ENCODE measurements at places on chromosomes 4 and X.

- no peak for DNase-seq
Observed at GRCh38 chrX:45889471-45889870, 655.8 kb downstream of the ZNF674 start.

GRCh38 chr4:77600521-77601451, 4.8 kb upstream of the CXCL13 start:
- peak; percentile 40 for DNase-seq

DNA sequence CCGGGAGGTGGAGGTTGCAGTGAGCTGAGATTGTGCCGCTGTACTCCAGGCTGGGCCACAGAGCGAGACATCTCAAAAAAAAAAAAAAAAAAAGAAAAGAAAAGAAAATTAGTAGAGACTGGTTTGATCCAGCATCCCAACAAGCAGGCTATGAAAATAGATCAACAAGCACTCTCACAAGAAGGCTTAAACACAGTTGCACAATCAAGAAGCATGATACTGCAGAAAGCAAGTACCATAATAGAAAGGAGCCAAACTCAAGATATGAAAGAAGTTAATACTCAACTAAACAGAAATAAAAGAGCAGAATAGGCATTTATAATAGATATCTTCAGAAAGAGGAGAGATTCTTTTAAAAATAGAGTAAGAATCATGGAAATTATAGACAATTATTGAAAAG, 10.6 kb downstream of the TLR6 start:
- DNase-seq, result no peak

DNA sequence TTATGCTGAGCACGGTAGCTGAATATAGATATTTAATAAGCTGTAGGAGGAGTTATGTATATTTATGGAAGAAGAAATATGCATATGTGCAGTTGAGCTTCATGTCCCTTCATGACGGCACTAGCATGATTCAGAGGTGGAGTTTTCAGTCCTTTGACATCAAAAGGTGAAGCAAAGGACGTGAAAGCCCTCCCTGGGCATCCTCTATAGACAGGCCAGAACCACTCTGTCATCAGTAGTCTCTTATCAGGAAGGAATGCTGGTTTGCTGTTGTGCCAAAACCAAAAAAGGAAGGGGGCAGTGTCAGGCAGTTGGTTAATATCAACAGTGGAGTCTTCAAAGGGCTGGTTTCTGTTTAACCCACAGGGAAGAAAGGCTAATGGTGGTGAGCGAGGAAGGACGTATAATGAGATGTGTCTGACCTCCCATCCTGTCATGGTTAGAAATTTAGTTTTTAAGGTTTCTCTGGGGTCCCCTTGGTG, 23.5 kb upstream of the IL2 start:
- DNase-seq, result no peak

- no peak for DNase-seq
Observed at GRCh38 chr4:122195718-122196117, 43.6 kb downstream of the BLTP1 start.

DNA sequence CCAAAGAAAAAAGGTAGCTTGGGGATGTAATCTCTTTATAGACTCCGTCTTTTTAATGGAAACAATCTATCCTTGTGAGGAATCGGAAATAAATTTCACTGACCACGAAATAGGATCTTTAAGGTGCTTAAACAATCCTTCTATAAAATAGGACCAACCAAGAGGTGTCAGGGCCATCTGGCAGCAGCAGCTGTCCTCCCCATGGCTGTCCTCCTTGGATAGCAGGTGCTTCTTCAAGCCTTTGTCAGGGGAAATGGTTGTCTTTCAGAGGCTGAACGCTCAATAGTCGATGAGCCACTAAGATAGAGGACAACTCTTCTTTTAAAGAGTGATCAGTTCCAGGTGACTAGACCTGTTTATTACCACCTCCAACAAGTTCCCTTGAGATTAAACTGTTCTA, 231.0 kb downstream of the ADGRL3 start:
- DNase-seq, result no peak

- DNase-seq, result no peak
Observed at GRCh38 chrX:44914532-44915198, 41.7 kb downstream of the KDM6A start.

- DNase-seq, result no peak
Observed at GRCh38 chr4:73005514-73005913, 64.0 kb downstream of the COX18 start.

DNA sequence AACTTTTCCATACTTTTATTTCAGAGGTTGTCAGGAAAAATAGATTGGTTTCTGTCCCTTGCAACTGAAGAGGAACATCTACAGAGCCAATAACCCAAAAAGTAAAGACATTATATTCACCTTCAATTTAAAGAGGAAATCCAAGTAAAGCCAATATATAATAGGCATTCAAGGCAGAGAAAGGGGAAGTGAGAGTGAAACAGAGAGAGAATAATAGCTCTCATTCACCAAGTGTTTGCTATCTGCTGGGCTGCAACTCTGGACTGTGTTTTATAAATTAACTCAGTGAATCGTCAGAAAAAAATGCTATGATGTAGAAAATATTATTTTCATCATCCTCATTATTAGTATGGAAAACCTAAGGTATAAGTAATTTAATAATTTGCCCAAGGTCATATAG, 448.5 kb downstream of the TRAM1L1 start:
- DNase-seq, result no peak

DNA sequence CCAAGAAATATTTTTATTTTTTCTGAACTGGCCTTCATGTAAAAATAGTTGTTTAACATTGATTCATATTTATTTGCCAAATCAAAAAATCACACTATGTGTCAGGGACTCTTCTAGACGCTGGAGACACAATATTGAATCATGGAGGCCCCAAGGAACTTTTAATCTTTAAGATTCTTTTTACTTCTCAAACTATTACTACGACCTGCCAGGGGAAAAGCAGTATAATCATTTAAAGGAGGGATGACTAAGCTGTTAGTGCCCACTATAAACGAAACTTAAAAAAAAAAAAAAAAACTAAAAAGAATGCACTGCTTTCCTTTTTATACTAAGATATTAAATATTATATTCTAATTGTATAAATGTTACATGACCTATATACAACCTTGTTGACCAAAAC, 84.7 kb downstream of the PPA2 start:
- no peak for DNase-seq

GRCh38 chr4:39631700-39632079, 7.0 kb downstream of the SMIM14 start:
- DNase-seq, result peak; percentile 47

GRCh38 chr4:9832640-9833039, 51.2 kb downstream of the DRD5 start:
- no peak for DNase-seq

DNA sequence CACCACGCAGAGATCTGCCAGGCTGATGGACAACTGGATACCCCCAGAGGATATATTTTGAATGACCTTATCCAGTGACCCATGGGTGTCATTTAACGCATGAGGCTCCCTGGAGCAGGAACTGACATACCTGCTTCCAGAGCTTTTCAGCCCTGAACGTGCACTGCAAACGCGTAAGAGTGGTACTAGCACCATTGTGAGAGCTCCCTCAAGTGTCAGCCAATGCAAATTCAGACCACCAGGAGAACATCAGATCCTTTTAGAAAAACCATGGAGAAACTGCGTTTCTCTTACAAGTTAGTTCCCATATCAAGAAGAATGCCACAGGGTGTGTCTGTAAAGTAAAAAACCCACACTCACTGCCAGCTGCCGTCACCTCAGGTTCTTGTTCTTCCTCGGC, 7.3 kb downstream of the TREX2 start:
- no peak for DNase-seq

DNA sequence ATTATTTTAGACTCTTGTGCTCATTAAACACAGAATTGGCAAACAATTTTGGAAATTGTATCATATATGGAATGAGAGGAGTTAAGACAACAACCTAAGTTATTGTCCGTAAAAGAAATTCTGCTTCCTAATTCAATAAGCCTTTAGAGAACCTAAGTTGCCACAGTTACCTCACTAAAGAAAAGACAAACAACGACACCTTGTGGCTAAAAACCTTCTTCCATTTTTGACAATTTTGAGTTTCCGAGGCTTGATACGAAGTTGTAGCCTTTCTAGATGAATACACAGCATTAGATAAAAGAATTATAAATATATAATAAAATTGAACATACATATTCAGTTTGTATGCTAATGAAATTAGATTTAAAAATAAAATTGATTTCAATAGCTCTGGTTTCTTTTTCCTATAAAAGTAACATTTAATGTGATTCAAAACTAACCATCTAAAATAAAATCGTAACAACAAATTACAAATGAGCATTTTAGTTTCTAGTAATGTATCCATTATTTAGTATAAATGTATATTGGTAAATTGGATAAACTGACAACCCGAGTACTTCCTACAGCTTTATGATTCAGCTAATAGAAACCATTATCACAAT, 275.1 kb downstream of the GPM6A start:
- peak; percentile 8 for DNase-seq

GRCh38 chr4:103002551-103002950, 17.0 kb downstream of the SLC9B1 start:
- no peak for DNase-seq

DNA sequence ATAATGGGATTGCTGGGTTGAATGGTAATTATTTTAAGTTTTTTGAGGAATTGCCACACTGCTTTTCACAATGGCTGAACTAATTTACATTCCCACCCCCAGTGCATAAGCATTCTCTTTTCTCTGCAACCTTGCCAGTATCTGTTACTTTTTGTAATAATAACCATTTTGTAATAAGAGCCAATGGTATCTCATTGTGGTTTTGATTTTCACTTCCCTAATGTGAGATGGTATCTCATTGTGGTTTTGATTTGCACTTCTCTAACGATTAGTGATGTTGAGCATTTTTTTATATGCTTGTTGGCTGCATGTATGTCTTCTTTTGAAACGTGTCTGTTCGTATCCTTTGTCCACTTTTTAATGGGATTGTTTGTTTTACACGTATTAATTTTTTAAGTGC, 213.1 kb upstream of the HDX start:
- DNase-seq, result no peak

DNA sequence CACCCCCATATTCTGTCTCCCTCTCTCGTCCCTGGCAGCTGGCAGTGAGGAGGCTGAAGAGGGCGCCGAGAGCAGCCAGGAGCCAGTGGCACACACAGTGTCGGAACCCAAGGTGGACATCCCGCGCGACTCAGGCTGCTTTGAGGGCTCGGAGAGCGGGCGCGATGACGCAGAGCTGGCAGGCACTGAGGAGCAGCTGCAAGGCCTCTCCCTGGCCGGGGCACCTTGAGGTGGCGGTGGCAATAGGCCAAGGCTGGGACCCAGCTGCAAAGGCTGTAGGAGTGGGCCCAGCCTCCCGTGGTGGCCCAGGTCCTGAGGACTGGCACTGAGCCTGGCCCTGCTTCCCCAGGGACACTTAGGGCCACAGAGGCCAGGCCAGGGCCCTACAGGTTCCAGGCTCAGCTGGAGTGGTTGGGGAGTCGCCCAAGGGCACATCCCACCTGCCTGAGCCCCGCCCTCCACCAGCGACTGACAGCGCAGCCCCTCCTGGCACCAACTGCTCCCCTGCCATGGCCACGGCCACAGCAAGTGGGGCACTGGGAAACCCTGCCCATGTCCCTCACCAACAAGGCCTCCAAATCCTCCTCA, 13.9 kb downstream of the SASH3 start:
- DNase-seq, result no peak

- DNase-seq, result no peak
Observed at GRCh38 chr4:183164963-183165362, 65.9 kb downstream of the WWC2 start.

GRCh38 chr4:147674496-147674895, 9.5 kb downstream of the PRMT9 start:
- no peak for DNase-seq

GRCh38 chrX:9593756-9594155, 128.9 kb downstream of the TBL1X start:
- DNase-seq, result no peak

DNA sequence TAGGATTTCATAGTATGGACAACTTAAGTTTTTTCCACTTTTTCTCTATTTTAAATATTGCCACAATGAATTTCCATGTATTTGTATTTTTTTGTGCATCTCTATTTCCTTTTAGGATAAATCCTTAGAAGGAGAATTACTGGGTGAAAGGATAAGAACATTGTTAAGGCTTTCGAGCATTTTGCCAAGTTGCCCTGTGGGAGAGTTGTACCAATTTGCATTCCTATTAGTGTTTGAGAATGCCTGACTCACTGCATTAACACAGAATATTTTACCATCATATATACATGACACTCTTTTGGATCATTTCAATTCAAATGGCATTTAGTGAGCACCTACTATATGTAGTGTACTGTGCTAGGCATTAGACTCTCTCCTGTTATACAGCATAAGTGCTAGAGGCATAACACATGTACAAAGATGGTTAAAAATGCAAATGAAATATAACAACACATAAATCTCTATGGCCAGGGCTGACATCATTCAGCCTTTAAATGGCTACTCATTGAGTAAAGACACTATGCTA, 57.0 kb downstream of the PLAC1 start:
- DNase-seq, result no peak

DNA sequence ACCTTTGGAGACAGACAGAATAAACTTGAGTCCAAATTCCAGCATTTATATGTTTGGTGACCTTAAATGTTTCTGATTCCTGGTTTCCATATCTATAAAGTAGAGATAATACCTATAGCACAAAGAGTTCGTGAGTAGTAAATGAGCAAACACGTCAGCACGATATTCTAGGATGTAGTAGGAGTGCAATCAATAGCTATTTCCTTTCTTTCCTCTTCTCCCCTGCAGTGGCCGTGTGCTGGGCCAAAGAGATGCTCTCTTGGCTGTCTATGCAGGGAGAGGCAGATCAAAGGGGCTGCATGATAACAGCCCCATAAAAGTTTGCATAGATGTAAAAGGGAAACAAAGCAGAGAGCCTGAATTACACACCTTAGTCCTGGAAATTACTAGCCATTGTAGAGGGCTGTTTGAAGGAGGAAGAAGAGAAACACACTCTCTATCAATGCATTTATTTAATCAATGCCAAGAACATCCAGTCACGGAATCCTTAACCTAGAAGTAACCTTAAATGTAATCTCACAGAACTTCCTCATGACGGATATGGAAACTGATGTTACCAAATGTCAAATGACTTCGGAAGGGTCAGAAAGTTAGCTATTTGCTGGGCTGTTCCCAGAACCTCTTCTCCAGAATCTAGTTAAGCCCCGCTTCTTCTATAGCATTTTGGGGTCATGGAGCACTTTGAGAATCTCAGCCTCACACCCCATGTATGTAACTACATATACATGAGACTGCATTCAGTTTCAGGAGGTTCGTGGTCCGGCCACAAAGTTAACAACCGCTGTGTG, 35.5 kb upstream of the PLAC8 start:
- DNase-seq, result no peak

DNA sequence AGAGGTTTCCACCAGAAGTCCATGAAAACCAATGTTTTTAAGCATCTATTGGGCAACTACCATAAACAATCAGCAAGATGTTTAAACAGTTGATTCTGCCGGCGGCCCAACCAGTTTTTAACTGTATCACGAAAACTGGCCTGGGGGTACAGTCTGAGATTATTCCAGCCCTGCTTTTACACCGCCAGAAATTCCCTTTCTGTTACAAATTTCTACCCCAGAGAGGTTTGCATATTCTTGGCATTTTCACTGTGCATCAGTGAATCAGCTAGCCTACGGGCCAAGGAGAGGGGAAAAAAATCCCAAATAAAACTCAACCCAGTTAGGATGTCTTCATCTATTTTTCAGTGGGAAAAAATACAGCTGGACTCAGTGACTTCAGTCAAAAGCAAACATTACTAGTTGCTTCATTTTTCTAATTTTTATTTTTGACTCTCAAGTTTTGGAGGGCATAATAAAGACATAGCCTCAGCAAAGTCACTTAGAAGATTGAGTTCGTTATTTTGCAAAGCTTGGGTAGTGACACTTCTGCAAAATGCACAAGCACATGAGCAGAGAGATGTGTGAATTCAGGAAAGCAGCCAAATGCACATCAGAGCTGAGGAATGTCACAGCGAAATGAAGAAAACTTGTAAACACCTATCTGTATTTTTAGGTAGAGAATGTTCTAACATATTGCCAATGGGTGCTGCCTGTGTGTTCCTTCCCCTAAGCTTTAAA, 167.8 kb upstream of the GK2 start:
- DNase-seq, result no peak
